ENCODE measurements at places on chromosomes 1 and 21.
A peak's percentile ranks its signal among the peaks of the same experiment; 100 is the strongest.

GRCh38 chr1:245566952-245567351 is 412.2 kb downstream of the KIF26B start:
- DNase-seq = no peak

GRCh38 chr1:169795687-169796086 is 980 bp upstream of the METTL18 start:
- DNase-seq = peak; percentile 36

GRCh38 chr1:203216274-203217138 is 13.0 kb downstream of the CHIT1 start:
- peak; percentile 83 for DNase-seq

DNA sequence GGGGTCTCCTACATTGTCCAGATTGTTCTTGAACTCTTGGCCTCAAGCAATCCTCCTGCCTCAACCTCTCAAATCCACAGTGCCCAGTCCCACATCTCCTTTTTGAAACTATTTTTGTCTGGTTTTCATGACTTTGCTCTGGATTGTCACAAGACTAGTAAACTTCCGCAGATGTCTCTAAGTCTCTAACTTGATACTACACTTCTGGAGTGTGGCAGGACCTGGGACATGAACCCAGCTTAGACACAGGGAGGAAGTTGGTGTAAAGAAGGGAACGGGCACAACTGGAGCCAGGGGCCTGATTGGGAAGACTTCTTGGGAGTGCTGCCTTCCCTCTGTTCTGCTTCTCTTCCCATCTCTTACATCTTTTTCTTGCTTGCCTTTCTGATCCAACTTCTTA is 16.2 kb upstream of the DISC1 start:
- no peak for DNase-seq

- DNase-seq = no peak
These were observed 77.8 kb downstream of the PBX1 start for GRCh38 chr1:164636757-164637156.

DNA sequence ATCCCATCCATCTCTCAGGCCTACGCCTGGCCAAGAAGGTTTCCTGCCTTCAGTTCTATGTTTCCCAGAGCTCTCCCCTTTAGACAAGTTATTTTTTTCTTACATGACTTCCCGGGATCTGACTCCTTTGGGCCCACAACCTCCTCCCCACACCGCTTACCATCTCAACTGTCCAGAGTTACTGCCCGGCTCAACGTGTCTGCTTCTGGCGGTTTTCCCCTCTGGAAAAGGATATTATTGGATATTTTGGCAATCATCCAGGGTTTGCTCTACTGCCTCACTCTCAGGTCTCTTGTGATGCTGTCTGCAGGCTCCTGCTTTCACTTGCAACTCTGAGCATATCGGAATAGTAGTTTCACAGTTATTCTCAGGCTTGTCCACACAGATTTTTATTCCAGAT is 318.2 kb upstream of the CAMK1G start:
- no peak for DNase-seq

- no peak for DNase-seq
These were observed 26.2 kb upstream of the NGF start for GRCh38 chr1:115364046-115364779.

GRCh38 chr1:170699696-170700095 is 35.8 kb downstream of the PRRX1 start:
- DNase-seq = no peak

DNA sequence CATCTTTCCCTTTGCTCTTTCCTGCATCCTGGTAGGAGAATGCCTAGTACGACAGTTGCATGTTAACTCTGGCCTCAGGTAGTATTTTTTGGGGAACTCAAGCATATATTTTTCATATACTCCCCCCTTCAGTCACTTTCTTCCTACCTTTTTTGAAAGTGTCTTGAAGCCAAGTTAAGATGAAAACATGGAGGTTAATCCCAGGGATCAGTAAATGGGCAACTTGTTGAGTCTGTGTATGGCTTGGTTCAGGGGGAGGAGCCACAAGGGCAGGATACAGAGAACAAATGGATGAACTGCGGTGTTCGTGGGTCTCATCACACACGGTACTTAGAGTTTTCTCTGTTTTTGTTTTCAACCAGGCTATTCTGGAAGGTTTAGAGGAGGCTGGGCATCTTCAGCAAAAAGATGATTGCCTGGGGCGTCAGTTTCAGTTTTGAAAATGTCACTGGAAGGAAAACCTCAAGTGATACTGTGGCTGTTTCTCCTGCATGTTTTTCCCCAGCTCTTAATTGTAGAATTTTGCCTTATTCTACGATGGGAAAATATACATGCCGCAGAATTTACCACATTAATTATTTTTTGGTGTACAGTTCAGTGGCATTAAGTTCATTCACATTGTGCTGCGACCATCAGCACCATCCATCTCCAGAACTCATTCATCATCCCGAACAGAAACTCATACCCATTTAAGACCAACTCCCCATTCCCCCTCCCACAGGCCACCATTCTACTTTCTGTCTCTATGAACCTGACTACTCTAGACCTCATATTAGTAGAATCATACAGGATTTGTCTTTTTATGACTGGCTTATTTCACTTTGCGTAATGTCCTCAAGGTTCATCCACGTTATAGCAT is 71.5 kb downstream of the MAP10 start:
- DNase-seq = no peak

- peak; percentile 56 for DNase-seq
These were observed 24.4 kb upstream of the CLDN14 start for GRCh38 chr21:36504067-36505058.

GRCh38 chr1:227897704-227898438 is 49.9 kb downstream of the WNT9A start:
- DNase-seq = no peak

DNA sequence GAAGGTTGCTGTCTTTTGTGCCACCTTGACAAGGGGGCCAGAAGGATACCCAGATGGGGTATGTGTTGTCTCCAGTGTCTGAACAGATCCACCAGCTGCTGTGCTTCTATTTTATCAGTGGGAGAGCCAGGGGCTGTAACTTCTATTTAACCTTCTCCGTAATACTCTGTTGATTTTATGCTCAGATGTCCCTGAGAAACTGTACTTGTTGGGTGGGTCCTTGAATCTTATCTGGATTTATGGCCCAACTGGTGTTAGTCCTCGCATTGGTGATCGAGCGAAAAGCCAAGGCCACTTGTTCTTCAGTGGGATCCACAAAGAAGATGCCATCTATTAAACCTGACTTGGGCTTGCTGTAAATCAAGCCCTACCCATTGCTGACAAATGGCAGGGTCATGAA is 56.4 kb downstream of the ST6GALNAC3 start:
- no peak for DNase-seq

Measured in DMS53 (cell line).